NCI-H1694 (cell line): ENCODE measurements at places on chromosomes 6 and 20.

DNA sequence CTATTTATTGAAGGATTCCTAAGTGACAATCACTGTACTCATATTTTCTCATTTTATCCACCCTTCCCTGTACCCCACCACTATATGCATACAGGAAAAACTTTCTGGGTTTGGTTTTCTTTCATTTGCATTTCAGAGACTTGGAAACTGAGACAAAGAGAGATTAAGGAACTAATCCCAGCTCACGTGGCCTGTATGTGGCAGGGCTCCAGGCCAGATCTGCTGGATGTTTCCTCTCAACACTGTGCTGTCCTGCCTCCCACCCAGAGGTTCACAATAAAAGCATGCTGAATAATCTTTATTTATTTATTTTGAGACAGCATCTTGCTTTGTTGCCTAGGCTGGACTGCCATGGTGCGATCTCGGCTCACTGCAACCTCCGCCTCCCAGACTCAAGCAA is 50.2 kb downstream of the CEP162 start:
- no peak for DNase-seq

DNA sequence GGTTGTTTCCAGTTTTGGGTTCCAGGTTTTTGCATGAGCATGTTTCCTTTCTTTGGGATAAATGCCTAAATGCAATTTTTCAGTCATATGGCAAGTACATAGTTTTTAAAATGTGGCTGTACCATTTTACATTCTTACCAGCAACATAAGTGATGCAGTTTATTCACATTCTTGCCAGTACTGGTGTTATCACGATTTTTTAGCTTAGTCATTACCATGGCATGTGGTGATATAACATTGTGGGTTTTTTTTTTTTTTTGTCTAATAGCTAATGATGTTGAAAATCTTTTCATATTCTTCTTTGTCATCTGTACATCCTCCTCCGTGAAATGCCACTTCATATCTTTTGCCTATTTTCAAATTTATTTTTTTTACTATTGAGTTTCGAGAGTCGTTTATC is 2.9 kb upstream of the TDRD6 start:
- no peak for DNase-seq

DNA sequence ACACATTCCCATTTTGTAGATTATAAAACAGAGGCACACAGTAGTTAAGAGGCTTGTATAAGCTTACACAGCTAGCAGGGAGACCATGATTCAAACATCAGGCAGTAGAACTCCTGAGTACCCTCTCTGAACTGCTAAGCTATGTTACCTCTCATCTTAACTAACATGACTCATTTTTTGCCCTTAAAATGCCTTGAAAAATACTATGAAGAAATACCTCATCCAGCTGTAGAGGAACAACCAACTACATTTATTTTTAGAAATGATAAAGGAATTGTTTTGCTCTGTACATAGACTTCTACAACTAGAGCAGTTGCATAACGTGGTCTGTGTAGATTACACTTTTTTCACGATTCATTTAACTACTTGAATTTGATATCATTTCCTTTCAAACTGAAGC is 102.1 kb downstream of the FLRT3 start:
- DNase-seq = no peak

- DNase-seq = peak; percentile 77
Observed at GRCh38 chr6:162973980-162974379, 246.2 kb downstream of the PACRG start.

- DNase-seq = no peak
Observed at GRCh38 chr20:63177785-63178445, 38.0 kb downstream of the YTHDF1 start.
